A172 (cell line): ENCODE measurements at places on chromosomes 16 and 17. TPM values are rescaled to one million over a fixed set of nuclear protein-coding genes. Genes with fewer than 3 reads are reported as not detected.

FOXL1 gene
- total RNA-seq, result 4.6 and 7.6 TPM in 2 replicates

RNU2-1 gene
- total RNA-seq, result not detected in 2 replicates

DNA sequence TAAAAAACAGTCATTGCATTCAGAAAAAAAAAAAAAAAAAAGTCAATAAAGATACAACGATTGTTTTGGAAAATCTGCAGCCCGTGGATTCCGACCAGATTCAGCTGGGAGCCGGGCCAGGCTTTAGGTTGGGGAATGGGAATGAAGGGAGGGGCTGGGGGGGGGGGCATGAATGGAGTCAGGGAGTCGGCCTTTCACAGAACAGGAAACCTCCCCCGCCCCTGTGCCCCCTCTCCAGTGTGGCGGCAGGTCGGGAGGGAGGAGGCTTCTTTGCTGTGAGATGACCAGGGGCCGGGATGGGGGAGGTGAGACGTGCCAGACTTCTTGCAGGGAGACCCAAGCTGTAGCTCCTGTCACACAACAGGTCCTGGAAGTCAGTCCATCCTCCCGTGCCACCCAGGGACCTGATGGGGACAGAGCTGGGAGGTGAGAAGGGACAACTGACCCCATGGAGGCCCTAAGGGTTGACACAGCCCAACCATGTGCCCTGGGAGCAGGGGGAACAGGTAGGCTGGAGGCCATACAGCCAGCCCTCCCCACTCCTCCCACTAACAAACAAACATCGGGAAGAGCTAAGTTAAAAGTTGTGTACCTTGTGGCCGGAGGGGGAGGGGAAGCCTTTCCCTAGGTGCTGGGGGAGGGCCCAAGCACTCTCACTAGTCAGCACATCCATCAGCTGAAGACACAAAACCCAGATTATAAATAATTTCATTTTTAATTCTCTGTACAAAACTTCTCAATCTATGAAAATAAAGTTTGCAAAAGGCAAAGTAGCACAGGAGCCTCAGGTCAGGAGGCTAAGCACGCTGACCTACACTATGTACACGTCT is 25.2 kb downstream of the SREBF1 start:
- DNase-seq, result no peak

- DNase-seq, result no peak
Observed at GRCh38 chr17:74126959-74127358, 76.5 kb upstream of the RPL38 start.

- no peak for DNase-seq
Observed at GRCh38 chr17:48561884-48562810, 16.0 kb downstream of the HOXB4 start.

DNA sequence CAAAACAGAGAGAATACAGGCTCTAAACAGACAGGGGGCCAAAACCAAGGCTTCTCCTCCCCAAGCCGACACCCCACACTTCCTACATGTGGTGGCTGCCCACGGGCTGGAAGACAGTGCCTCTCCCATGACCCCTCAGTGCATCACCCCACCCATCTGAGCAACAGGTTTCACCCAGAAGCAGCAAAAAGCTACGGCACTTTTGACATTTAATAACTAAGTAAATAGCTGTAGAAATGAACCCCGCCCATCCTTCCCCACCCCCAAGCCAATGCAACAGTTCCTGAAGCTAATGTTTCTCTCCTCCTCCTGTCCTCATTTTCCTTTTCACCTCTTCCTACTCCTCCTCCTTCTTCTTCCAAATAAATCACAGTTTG is 9.9 kb upstream of the SOX9 start:
- DNase-seq, result no peak

DNA sequence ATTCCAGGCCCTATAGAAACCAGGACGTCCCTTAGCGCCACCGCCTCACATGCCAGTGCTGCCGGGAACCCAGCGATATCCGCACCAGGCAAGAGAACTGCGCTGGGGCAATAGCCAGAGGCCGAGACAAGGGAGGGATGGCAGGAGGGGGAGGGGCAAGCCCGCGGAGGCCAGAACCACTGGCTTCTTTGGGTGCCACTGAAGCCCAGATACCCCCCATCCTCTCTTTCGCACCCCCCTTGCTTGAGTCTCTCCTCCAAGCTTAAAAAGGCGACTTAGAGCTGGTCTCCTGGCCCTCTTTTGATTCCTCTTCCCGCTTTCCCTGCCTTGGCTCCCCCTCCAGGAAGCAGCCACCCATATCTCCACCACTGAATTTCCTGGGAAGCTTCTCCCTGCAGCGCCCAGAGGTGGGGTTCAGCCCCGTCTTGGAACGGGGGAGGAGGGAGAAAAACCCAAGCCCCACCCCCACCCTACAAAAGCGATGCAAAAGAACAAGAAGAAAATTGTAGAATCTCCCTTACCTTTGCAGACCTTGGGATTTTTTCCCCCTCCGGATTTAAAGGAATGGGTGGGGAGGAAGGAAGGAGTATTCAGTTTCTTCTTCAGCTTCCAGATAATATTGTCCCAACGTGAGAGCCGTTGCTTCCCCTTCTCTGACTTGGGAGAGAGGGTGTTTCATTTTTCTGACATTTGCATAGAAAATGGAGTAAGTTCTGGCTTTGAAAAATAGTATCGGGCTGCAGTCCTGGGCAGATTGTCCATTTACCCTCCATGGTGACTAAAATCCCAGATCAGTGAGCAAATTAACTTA is 622 bp downstream of the HOXB6 start:
- peak; percentile 59 for DNase-seq

PRR29 gene
- 0.31 and 0.76 TPM in 2 replicates for total RNA-seq
